Activated CD4-positive, alpha-beta T cell treated with anti-CD3 and anti-CD28 coated beads for 1 hour (primary cell): ENCODE measurements at places on chromosomes 6 and 20.

DNA sequence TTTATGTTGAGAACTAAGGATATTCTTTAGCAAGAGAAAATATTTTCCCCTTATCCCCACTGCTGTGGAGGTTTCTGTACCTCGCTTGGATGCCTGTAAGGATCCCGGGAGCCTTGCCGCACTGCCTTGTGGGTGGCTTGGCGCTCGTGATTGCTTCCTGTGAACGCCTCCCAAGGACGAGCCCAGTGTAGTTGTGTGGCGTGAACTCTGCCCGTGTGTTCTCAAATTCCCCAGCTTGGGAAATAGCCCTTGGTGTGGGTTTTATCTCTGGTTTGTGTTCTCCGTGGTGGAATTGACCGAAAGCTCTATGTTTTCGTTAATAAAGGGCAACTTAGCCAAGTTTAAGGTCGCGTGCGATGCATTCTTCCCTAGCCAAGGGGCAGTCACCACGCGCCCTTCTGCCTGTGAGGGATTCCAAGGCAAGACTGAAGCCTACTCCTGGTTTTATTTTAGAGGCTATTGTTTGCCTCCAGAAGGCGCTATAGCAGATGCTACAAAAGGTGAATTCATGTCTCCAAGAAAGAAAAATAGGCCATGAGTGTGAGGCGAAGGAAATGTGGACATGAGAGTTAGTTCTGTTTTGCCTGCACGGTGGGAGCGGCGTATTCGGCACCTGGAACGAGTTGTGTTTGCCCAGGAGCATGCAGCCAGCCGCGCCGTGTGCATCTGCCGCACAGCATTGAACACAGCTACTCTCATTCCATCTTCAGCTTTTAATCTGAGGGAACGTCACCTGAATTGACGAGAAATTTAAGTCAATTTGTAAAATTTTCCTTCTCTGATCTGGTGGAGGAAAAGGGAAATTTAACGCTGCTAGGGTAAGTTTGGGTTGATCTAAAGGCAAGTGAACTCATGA, 40.3 kb upstream of the IRF4 start:
- DNase-seq: no peak

DNA sequence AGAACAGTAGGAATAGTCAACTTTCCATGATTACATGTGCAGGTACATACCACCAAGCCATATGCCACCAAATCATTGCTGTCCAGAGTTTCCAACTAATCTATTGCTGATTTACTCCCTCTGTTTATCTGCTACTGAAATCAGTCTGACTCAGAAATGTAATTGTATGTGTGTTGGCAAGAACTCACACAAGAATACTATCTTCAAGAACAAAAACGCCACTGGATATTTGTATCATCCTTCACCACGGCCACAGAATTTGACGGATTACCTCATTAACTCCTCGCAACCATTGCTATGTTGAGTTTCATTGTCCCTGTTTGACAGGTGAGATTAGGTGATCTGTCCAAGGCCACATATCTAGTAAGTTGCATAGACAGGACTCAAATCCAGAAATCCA, 159.2 kb downstream of the GMPR start:
- no peak for DNase-seq

- no peak for DNase-seq
These were observed at the start of gene FAM162B for GRCh38 chr6:116764961-116765841. Gene FAM162B, minus strand, starts transcription at chr6:116765719. Its CDS starts 143 bp downstream, at chr6:116765576.

DNA sequence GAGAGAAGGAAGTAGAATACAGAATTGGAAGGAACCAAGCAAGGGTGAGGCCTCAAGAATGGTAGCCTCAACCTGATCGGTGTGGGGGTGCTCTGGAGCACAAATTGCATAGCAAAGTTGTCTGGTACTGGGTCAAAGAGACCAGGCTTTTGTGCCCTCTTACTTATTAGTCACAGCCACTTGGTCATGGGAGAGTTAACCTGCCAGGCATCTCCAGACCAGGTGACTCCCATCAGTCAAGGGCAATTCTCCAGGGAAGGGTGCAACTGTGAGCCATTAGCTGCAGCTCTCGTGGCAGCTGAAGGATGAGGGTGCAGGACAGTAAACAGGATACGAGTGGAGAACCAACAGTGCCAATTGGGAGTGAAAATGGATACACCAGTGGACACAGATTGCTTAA, 47.7 kb upstream of the PLCB4 start:
- no peak for DNase-seq

- no peak for DNase-seq
These were observed at the start of gene VIP for GRCh38 chr6:152750694-152751093. Gene VIP, plus strand, starts transcription at chr6:152750797. Its CDS starts 1,381 bp downstream, at chr6:152752178.

GRCh38 chr6:67683960-67684359, 951.1 kb upstream of the ADGRB3 start:
- DNase-seq: no peak

DNA sequence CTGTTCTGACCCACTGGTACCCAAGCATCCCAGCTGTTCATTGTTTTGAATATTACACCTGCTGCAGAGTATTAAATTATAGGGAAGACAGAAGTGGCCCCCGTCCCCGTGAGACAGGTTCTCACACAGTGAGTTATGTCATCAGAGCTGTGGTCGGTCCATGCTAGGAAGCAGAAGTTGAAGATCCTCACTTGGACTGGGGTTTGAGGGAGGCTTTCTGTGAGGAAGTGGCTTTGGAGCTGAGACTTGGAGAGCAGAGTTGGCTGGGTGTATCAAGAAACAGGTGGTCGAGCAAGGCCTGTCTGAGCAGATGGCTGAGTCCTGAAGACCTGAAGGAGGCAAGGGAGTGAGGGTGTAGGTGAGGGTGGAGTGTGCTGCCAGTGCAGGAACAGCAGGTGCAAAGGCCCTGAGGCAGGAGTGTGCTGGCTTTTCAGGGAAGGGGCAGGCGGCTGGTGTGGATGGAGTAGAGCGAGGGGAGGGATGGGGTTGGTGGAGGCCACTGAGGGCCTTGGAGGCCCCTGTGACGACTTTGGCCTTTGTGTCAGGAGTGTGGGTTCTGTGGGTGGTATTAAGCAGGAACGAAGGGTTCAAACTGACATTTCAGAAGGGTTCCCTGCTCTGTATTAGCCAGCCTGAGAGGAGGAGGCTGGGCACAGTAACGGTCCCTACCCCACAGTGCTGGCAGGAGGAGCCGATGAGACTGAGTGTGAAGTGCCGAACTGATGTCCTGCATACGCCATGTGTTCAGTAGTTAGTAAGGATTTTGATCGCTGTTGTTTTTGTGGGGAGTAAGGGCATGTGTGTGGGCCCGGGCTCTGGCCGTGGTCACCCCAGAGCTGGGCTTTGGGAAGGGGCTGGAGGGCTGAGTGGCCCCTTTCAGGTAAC, 11.8 kb downstream of the SRC start:
- no peak for DNase-seq

- DNase-seq: no peak
These were observed 69.3 kb downstream of the CEBPB start for GRCh38 chr20:50259705-50260478.

GRCh38 chr20:53297154-53297529, 296.5 kb downstream of the ZNF217 start:
- no peak for DNase-seq

- no peak for DNase-seq
These were observed 209.2 kb downstream of the CD83 start for GRCh38 chr6:14326774-14327173.

- no peak for DNase-seq
These were observed 207.4 kb upstream of the LRFN2 start for GRCh38 chr6:40794586-40794985.

- DNase-seq: no peak
These were observed 64.0 kb downstream of the RSPO3 start for GRCh38 chr6:127182501-127182900.

- no peak for DNase-seq
These were observed 56.0 kb downstream of the OTOR start for GRCh38 chr20:16803965-16804792.

- no peak for DNase-seq
These were observed 121.8 kb upstream of the FOXO3 start for GRCh38 chr6:108438918-108439317.

DNA sequence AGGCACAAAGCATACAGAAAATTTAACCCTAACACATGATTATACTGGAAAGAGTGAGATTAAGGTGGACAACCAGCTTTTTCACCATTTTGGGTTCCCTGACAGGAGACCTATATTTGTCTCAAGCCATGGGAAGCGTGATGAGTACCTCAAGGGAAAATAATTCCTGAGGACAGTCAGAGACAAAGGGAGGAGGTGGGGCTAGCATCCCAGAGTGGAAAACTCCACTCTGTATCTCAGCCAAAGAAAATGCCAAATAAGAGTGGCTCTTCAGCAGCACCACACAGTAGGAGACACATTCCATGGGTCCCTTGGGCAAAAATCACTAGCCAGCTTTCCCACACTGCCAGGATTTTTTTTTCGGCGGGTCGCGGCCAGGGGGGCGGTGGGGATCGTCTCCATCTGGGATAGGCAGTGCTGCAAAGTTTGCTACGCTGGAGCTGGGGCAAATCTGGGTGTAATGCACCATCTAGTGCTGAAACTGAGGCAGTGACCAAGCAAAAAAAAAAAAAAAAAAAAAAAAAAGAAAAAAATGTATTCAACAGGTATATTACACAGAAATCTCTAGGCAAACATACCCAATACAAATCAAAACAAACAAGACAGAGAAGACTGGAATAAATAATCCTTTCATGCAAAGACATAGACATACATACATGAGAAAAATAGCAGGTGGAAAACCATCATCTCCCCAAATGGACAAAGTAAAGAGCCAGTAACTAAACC, 77.3 kb upstream of the SLC35F1 start:
- DNase-seq: no peak

- no peak for DNase-seq
These were observed 15.4 kb upstream of the MYLK2 start for GRCh38 chr20:31803552-31804291.

- DNase-seq: peak; percentile 48
These were observed 136.3 kb downstream of the LY86 start for GRCh38 chr6:6724539-6725467.

DNA sequence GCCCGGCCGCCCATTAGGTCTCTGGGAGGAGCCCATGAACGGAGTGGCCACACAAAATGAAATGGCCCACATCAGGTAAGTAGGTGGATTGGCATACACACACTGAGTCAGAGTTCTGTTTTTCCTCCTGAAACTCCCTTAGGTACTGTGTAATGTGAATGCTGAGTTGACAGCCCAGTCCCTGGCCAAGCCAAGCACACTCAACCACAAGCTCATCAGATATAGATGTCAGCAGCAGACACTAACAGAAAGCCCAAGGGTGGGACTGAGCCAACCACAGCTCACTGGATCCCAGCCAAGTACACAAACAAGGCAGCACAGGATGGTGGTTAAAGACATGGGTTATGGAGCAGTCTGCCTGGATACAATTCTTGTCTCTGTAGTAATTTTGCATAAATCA, 403.4 kb downstream of the GJA1 start:
- DNase-seq: no peak

DNA sequence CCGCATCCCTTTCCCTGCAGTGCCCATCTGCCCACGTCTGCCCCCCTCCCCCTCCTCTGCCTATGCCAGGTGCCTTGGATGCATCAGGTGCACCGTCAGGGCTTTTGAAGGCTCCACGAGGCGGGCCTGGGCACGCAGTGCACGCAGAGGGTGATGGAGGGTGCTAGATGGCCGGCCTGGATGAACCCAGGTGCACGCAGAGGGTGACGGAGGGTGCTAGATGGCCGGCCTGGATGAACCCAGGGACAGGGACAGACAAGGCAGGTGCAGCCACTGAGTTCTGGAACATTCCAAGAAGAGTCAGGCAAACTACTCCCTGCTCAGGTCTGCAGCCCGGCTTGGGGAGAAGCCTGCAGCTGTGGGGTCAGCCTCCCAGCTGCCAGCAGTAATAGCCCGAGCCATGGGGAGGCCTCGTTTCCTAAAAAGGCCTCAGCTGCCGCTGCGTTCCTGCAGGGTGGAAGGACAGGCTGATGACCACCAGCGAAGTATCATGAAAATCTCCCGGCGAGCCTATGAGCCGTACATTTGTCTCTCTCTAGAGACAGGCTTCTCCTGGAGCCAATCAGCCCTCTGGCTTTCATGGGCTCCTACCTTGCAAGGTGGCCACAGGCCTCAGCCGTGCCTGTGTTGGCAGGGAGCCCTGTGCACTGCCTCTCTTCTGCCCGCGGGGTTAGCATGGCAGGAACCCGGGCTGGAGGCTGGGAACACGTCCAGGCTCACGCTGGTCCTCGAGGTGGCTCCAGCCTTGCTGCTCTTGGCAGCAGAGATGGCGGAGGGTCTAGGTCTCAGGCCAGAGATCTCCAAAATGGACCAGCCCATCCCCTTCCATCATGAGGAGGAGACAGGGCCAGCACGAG, 29.6 kb downstream of the NTSR1 start:
- no peak for DNase-seq

GRCh38 chr20:1877609-1878200, 17.5 kb upstream of the SIRPA start:
- no peak for DNase-seq

DNA sequence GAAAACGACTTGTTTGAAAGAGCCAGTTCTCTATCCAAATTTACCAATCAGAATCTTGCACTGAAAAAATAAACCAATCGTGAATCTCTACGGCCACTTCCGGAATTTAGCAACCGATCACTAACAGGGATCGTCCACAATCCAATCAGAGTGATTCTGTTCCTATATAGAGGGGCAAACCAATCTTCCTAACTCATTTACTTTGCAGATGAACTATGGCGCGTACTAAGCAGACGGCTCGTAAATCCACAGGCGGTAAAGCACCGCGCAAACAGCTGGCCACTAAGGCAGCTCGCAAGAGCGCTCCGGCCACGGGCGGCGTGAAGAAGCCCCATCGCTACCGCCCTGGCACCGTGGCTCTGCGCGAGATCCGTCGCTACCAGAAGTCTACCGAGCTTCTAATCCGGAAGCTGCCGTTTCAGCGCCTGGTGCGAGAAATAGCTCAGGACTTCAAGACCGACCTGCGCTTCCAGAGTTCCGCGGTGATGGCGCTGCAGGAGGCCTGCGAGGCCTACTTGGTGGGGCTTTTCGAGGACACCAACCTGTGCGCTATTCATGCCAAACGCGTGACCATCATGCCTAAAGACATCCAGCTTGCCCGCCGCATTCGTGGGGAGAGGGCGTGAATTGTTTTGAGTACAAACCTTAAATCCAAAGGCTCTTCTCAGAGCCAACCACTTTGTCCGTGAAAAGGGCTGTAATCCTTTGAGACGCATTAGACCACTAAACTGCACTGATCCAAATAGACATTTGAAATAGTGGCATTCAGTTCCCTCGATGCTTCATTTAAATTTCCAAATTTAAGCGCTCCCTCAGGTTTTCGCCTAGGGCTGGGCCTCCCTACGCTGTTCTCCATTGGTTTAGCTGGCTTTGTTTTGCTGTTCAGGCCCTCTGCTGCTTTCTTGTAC, 138.0 kb downstream of the HFE start:
- DNase-seq: no peak

DNA sequence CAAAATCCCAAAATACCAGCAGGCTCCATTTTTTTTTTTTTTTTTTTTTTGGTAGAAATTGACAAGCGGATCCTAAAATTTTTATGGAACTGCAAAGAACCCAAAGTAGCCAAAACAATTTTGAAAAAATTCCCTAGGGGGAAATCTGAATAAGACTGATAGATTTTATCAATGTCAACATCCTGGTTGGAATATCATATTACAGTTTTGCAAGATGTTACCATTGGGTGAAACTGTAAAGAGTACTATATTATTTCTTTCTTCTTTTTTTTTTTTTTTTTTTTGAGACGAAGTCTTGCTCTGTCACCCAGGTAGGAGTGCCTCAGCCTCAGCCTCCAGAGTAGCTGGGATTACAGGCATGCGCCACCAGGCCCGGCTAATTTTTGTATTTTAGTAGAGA, 29.4 kb upstream of the BEND3 start:
- DNase-seq: no peak
